ENCODE measurements at places on chromosomes 11 and 22.

GRCh38 chr11:100682247-100682969 is 4.7 kb upstream of the ARHGAP42 start:
- no peak for DNase-seq

DNA sequence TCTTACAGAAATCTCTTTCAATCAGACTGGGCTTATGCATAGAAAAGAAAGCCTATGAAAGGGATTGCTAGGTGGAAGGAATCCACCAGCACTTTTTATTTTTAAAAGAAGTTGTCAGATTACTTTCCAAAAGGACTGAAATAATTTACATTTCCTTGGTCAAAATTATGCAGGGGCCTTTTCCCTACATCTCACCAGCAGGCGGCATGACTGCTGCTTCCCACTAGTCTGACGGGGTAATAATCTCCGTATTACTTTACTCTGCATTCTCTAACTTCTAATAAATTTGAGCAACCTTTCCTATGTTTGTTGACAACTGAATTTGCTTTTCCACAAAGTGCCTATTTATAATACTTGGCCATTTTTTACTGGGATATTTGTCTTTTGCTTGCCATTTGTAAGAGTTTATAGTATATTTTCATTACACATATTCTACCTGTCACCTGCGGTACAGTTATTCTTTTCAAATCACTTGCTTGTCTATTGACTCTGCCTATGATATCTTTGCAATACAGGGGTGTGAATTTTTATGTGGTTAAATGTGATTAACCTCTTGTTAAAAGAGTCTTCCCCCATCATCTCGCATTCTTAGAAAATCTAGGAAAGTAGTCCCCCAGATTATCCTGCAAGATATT is 51.9 kb upstream of the USP47 start:
- no peak for DNase-seq

DNA sequence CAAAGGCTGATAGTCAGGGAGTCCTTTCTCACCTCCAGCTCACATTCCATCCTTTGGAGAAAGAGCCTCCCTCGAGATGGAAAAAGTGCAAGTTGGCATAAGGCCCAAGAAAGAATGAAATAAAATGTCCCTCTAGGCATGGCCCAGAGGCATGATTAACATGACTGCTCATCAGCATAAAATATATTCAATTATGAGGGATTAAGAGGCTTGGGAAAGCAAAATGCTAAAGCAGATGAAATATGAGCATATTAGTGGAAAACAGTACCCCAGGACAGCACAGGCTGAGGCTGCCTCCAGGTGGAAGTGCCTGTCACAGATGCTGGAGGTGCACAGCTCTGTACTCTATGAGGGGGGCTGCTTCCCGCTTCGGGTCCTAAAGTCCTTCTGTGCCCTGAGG is 347.8 kb upstream of the PLET1 start:
- DNase-seq, result no peak

DNA sequence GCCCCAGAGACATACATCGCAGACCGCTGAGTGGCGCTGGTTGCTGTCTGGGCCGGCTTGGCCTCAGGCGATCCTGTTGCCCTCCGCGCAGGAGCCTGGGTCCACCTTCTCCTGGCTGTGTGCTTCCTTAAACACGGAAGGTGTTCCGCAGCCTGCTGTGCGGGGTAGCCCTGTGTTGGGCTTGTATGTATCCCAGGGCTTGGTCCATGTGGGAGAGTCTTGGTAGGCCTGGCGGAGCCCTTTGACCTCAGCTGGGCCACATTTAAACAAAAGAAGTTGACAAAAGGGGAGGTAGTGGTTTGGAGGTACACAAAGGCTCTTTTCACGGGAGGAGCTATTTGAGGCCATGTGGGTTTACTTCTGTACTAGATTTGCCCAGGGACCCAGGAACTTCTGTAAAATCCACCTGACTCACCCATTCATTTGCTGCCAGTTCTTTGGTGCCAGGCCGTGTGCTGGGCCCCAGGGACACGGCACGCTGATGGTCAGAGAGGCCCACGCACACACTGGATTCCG is 11.0 kb upstream of the GRAMD4 start:
- DNase-seq, result no peak

GRCh38 chr11:62149986-62150886 is 26.4 kb downstream of the INCENP start:
- no peak for DNase-seq

GRCh38 chr11:34599406-34599945 is 21.4 kb upstream of the EHF start:
- DNase-seq, result no peak
